ENCODE measurements at places on chromosomes 3 and 15. TPM values are rescaled to one million over a fixed set of nuclear protein-coding genes. Genes with fewer than 3 reads are reported as not detected.

GRCh38 chr15:49079340-49080039 is 33.2 kb upstream of the SECISBP2L start:
- no peak for ATAC-seq

GRCh38 chr15:29773816-29774215 is 48.5 kb downstream of the TJP1 start:
- no peak for ATAC-seq

GRCh38 chr15:89753855-89754254 is 2.8 kb upstream of the MESP1 start:
- ATAC-seq: no peak

DNA sequence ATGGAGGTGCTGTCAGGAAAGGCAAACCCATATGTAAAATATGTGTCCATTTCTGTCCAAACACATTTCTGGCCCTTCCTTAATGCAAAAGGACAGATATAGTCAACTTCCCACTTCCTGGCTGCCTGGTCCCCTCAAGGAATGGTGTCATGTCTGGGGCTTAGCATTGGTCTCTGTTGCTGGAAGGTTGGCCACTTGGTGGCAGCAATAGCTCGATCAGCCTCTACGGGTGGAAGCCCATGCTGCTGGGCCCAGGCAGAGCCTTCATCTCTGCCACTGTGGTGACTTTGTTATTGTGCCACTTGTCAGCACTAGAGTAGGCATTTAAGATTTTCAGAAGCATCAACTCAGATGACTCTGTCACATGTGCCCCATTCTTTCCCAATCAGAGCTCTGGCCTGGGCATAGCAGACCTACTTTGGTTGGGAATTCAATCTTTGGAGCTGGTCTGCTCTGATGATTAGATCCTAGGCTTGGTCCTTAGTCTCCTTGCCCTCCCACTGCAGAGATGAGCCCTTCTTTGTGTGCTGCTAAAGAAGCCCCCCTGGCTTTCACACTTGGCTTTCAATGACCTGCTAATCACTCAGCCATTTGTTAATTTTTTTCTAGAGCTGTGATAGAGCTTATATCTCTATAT is 51.0 kb upstream of the SPSB4 start:
- ATAC-seq: peak; percentile 72

DNA sequence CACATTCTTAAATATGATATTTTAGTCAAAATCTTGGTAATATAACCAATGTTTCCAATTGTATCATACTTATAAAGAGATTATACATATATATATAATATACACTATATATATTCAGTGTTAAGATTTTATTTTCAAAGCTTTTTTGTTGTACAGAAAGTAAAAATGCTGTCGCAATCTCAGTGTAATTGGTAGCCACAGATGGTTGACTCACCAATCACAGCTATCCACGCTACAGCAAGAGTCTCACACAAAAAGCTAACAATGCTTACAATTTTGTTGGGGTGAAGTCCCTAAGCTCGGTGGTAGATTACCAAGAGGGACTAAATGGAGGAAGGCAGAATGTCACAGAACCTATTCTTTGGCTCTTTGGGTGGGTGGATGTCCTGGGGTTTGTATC is 16.9 kb upstream of the CFAP161 start:
- ATAC-seq: no peak

DNA sequence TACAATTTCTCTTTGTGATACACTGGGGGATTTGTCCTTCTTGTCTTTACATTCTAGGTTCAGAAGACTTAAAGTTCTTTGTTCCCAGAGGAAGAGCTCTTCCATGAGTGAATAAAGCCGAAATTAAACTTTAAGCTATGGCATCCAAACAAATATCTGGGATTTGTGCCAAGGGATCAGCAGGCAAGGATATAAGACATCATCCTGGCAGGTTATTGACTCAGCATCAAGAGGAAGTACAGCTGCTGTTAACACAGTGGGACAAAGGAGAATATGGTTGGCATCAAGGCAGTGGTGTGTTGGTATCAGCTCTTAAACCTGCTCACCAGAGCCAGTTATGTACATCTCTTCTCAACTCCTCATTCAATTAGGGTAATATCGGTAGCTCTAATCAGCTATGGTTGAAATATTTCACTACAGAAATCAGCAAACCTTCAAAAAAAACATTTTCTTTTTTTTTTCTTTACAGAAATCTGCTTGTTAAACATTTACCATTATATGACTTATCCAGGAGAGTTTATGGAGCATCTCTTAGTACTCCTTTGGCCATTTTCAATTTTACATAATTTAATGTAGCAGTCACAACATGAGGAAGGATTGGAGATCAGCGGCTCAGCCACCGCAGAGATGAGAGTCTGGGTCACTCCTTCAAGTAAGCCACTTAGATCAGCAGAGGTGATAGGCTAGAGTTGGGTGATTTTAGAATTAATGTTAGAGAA is 1198.6 kb upstream of the EPHA6 start:
- no peak for ATAC-seq

- peak; percentile 58 for ATAC-seq
These were observed 12.1 kb downstream of the NR2C2 start for GRCh38 chr3:14959359-14959943.

DNA sequence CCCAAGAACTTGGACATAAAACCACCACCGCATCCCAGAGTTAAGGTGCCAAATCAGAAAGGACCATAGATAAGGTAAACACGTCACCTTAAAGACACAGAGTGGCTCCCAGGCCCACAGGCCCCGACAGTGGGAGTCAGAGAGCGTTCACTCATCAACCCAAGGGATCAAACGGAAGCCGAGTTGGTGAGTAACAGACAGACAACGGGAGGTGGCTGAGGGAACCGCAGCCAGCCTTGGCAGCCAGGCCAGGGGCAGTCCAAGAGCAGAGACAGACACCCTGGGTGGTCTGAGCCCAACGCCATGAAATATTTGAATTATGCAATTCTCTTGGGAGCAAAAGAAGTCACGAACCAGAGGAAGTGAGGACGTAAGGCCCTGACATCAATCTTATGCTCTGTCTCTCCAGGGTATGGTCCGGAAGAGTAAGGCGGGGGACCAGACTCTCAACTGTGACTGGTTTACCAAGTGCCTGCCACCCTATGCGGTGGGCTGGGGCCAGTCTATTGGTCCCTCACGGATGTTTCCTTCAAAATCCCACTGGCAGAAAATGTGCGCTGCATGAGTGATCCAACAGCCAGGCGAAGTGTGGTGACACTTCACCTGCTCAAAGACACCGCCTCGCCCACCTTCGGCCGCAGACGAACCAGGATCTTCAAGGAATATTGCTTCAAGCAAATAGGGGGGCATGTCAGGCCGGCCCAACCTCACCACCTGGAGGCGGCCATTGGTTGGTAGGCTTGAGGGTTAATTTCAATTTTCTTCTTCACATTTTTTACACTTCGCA is 34.3 kb downstream of the TMEM44 start:
- ATAC-seq: no peak

DNA sequence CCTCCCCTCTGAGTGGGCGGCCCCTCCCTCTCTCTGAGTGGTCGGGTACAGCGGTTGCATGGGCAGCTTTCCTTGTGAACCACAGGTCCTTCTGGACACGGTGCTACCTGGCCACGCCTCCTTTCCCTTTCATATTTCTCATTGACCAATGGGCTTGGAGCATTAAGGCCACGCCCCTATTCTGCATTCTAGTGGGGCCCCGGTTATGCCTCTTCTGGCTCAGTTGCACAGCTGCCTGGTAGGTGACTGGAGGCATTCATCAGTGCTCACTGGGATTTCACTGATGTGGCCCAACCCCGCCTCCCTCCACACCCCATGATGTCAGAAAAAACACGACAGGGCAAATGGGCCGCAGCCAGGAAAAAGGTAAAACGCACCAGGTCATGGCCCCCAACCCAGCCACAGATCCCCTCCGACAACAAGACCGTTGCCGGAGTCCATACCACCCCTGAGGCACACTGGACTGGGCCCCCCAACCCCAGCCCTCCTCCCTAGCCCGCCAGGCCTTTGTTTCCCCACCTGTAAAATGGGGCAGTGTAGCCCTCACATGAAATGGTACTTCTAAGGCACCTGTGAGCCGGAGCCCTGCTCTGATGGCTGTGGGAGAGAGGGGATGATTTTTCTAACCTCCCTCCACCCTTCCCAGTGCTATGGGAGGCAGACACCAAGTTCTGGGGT is 26.3 kb downstream of the NGRN start:
- no peak for ATAC-seq

- ATAC-seq: no peak
These were observed 24.8 kb downstream of the VGLL4 start for GRCh38 chr3:11618904-11619303.

- no peak for ATAC-seq
These were observed 4.0 kb downstream of the RPL14 start for GRCh38 chr3:40461161-40461560.

DNA sequence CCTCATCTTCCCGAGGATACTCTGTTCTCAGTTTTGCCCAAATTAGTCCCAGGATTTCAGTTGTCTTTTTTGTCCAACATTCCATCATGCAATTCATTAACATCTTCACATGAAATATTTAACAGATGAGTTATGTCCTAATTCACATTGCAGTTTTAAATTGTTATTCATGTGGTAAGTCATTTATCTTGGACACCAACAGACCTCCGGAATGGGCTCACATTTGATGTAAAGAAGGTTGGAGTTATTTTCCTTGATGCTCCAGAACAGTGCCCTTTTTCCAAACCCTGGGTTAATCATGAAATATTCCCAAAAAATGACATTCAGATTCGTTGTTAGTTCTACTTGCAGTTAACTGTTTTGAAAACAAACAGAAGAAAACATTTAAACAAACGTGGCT is 32.8 kb upstream of the LRTM1 start:
- ATAC-seq: no peak

GRCh38 chr15:39641191-39641889 is 60.5 kb downstream of the THBS1 start:
- ATAC-seq: peak; percentile 89

TMEM212 gene
- total RNA-seq: not detected

SPATA12 gene
- not detected for total RNA-seq

TM6SF1 gene
- total RNA-seq: 0.61 TPM
